IMR-90 (cell line): ENCODE measurements at places on chromosomes 4 and X. TPM values are rescaled to one million over a fixed set of nuclear protein-coding genes. Genes with fewer than 3 reads are reported as not detected.

DNA sequence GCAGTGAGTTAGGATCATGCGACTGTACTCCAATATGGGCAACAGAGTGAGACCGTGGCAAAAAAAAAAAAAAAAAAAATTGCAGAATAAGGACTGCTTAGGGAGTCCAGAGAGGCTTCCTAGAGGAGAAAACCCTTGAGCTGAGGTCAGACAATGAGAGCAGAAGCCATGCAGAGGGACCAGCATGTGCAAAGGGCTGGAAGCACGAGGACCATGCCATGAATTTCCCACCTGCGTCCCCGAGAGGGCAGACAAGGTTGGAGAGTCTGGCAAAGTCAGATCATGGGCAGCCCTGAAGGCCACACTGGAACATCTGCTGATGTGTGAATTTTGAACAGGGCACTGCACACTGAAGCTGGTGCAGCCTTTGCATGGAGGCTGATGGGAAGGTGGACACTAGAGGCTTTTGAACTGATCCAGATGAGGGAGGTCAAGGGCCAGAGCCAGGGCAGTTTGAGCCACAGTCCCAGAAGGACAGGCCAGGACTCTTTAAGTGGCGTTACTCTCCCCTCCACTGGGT lies 6.5 kb upstream of the JAKMIP1 start:
- no peak for DNase-seq

ZFYVE28 gene
- 1.2 and 1.4 TPM in 2 replicates for polyA plus RNA-seq

FRMD7 gene
- polyA plus RNA-seq: not detected in 2 replicates

DNA sequence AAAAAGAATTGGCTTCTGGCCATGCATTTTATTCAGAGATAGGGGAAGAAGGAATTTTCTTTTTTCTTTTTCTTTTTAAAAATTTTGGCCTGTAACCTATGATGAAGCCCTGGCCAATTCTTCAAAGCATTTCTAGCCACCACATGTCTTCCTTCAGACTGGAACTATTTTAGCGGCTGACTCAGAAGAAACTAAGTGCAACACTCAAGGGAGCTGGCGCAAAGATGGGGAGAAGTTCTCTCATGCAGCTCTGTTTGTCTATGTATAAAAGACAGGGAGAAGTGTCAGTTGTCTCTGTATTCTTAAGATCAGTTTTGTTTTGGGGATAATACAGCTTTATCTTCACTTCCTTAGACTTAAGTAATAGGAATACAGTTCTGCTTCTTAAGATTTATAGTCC lies 46.1 kb downstream of the MBNL3 start:
- no peak for DNase-seq

DNA sequence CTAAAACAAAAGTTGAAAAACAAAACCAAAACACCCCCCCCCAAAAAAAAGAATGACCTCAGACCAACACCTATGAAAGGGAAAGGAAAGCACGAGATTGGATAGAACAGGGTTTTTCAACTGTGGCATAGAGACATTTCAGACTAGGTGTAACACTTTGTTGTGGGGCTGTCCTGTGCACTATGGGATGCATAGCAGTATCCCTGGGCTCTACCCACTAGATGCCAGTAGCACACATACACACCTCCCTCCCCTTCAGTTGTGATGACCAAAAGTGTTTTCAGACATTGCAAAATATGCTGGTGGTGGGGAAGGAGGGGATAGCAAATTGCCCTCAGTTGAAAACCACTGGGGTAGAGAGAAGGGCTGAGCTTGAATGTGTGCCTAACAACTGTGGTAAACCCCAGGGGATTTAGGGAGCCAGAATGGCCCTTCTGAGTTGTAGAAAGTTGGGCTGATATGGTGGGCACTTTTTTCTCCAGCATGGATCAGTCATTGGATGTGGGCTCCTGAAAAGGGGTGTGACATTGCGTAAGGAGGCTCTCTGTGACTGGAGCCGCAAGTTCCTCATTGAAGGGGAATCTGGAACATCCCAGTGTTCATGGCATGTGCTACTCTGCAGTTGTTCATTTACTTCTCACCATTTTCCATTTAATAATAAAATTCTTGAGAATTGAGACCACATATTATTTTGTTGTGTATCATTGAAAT lies 8.8 kb upstream of the GEMIN8 start:
- no peak for DNase-seq

DNA sequence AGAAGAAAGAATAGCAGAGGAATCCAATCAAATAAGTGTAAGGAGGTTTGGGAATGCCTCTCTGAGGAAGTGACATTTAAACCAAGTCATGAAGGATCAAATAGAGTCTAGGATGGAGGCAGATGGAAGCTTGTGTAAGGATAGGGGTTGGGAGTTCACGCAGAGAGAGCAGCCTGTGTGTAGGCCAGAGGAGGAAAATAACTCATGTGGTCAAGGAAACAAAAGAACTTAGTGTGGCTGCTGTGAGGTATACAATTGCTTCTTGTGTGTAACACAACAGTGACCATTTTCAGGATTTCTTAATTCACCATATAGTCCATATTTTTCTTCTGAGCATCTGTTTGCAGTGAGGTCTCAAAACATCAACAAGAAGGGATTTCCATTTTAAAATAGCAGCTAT lies 77.6 kb upstream of the PACRGL start:
- DNase-seq: no peak

CXCL3 gene
- polyA plus RNA-seq: 0.27 and 0.74 TPM in 2 replicates

GRCh38 chrX:646796-647195 lies 16.2 kb downstream of the SHOX start:
- DNase-seq: no peak

DNA sequence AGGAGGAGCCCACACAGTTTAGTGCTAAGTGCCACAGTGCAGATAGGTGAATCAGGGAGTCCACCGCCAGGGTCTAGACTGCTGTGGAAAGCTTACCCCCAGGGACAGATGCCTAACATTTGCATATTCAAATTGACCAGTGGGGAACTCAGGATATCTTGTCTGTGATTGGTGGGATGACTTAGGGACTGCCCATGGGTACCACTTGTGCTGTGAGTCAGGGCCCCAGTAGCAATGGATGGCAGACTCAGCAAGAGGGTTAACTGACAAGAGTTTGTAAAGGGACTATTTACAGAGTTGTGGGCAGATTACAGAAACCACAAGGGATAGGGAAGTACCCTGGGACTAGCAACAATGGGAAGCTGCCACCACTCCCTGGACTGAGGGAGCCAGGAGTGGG lies 282.1 kb downstream of the BCOR start:
- peak; percentile 7 for DNase-seq

- DNase-seq: peak; percentile 53
Observed at GRCh38 chrX:13717700-13718472, 16.5 kb downstream of the TRAPPC2 start.

GRCh38 chrX:117707948-117708743 lies 408.5 kb downstream of the KLHL13 start:
- no peak for DNase-seq

CFAP97 gene
- polyA plus RNA-seq: 12.7 and 14.5 TPM in 2 replicates

DNA sequence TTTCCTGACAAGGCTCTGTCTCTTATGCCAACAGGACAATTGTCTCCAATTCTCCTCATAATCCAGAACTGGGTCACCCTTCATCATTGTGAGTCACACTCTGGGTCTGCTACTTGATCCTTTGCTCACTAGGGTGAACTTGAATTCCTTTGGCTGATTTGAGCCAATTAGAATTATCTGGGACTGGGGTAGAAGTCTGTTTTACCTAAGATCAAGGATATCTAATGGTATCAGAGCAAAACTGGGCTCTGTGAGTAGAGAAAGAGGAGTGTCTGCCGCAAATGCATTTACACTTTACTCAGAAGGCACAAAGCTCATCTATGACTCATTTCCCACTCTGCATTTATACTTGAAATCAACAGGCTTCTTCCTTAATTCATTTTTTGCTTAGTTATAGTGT lies 72.6 kb downstream of the PITX2 start:
- DNase-seq: peak; percentile 20

FAM47E gene
- 0.05 TPM in 1 of 2 replicates, not detected in the other for polyA plus RNA-seq

DNA sequence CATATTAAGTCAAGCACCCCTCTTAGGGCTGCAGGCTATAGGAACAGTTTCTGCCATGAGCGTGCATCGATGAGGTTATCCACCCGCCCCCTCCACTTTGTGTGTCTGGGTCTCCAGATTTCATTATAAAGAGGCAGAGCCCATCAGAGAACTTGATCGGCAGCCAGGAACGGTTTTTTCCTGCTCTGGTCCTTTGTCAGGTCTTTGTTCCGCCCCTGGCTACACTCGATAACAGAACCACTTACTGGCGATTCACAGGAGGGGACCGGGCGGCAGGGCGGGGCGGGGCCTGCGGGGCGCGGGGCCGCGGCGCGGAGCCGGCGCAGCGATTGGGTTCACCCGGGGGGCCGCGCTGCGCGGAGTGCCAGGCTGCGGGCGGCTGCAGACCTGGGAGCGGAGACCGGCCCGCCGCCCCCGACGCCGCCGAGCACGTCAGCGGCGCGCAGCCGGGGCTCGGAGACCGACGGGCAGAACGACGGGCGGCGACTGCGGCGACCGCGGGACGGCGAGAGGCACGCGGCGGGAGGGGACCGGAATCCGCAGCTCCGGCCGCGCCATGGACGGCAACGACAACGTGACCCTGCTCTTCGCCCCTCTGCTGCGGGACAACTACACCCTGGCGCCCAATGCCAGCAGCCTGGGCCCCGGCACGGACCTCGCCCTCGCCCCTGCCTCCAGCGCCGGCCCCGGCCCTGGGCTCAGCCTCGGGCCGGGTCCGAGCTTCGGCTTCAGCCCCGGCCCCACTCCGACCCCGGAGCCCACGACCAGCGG lies at the start of gene SLC10A4:
SLC10A4 (plus strand) TSS at position 338 of the 771 bp plus-strand sequence; CDS start at position 557, 219 bp downstream.
- no peak for DNase-seq

GRCh38 chr4:48877827-48878535 lies 28.6 kb downstream of the OCIAD2 start:
- DNase-seq: no peak

DNA sequence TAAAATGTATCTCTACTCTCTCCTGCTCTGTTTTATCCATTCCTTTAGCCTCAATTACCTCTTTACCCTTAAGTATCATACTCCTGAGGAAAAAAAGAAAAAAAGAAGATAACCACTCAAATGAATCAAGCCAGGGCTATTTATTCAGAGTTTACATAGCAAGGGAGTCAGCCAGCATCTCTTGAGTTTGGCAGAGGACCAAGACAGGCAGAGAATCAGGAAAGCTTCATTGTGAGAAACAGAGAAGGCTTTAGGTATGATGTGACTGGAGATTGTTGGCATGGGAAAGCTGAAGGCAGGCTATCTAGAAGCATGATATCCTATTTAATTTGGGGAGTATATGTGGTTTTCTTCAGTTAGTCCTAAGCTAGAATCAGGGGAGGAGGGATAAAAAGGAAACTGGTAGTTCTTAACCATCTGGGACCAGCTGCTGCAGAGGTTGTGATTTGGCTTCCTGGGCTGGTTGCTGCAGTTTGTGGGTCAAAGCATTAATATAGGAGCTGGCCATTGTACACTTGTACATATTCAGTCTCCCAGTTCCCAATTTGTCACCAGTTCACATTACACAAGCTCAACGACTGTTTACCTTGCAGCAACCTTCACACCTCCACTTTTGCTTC lies 11.2 kb downstream of the APELA start:
- no peak for DNase-seq

DNA sequence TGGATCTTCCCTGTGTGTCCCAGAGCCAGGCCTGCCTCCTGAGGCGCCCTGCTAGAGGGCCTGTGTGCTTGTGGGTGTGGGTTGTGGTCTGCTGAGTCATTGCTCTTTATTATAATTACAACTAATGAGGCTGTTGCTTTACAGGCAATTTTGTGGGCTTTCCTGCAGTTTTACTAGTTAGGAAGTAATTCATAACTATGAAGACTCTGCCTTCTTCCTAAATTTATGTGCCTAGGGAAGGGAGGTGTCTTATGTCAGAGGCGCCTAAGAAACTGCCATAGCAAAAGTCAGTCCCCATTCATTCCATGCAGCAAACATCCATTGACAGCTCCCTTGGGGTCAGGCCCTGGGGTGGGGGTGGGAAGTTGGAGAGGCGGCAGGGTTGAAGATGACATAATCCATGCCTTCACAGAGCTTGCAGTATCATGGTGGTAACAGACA lies 359.2 kb downstream of the IDS start:
- no peak for DNase-seq

PTCHD1 gene
- polyA plus RNA-seq: not detected in 2 replicates

DNA sequence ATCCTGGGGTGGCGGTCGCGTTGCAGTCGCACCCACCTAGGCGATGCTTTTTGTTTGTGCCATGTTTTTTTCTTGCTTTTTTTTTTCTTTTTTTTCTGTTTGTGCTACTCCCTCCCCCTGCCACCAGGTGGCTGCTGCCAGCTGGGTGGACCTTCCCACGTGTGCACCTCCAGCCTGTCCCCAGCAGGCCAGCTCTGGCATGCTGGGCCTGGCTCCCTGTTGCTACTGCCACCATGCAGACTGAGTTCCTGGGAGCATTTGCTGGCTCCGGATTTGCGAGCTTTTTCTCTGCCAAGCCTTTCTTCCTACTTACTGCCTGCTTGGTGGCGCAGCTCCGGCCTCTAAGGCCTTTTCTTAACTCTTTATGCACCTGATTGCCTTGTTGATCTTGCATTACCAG lies 161.2 kb upstream of the WDFY3 start:
- no peak for DNase-seq

DNA sequence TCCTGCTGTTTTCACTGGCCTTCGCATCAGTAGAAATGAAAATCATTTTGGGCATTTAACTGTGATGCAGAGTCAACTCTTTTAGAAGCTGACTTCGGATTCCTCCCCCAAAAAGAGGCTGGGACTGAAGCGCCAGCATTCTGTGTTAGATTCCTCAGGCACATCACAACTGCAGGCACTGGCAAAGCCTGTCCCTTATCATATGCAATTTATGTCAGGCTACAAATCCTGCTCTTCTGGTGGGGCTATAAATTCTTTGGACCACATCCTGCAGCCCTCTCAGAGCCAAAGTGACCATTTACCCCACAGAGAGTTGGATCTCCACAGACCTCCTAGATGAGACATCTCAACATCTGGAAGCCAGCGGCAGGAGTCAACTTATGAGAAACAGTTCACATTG lies 138.4 kb downstream of the CBR4 start:
- DNase-seq: no peak

DNA sequence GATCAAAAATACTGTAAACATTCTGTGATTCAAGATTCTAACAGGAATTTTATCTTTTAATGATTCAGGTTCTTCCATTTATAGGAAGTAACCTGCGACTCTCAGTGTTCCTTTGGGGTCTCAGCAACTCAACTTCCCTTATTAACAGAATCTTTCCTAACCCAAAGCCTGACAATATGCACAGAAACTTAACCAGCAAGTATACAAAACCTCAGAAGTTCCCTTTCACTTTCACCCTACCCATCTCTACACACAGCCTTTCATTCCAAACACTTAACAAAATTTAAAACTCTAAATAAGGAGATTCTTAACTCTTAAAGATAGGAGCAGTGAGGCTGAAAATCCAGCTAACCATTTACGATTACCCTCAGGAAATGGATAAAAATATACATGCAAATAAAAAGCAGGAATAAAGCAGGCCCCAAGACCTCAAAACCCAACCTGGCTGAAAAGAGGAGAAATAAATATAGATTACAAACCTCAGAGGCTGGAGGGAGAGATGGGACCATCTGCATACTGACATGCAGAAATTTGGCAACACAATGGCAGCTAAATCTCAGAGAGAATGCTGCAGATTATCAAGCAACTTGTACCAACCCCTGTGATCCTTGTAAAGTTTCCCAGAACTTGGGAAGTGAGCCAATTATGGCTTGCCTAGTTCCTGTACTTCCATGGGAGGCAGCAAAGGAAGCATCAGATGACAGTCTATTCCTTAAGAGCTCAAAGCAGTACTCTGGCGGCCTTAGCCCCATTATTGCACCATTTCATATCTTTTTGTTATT lies 101.0 kb downstream of the ATP11C start:
- peak; percentile 70 for DNase-seq

GRCh38 chr4:15370296-15370695 lies 57.5 kb upstream of the C1QTNF7 start:
- no peak for DNase-seq
